ENCODE measurements at places on chromosomes 11 and 22. TPM values are rescaled to one million over a fixed set of nuclear protein-coding genes. Genes with fewer than 3 reads are reported as not detected.
A peak's percentile ranks its signal among the peaks of the same experiment; 100 is the strongest.

The SBF1 gene
- 85.2 TPM for total RNA-seq

The NXPE1 gene
- not detected for total RNA-seq

The ESRRA gene
- 61.0 TPM for total RNA-seq

DNA sequence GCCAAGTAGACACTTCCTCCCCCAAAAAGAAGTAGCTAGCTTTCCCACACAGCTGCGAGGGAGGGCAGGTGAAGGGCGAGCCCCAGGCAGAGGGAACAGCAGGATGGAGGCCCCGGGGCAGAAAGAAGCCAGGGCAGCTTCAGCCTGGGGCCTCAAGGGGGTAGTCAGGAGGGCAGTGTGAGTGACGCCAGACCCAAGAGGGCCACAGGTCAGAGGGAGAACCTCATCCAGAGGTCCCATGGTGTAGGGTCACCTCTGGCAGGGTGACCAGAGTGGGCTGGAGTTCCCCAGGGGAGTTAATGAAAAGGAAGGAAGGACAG, 9.2 kb downstream of the PRR5 start:
- no peaks in the 10 kb centered on the region for H3K27me3 ChIP-seq
- no peaks in the 10 kb centered on the region for H3K4me1 ChIP-seq
- H3K36me3 ChIP-seq: no peaks in the 10 kb centered on the region
- no peak overlapping the region for H3K4me3 ChIP-seq

DNA sequence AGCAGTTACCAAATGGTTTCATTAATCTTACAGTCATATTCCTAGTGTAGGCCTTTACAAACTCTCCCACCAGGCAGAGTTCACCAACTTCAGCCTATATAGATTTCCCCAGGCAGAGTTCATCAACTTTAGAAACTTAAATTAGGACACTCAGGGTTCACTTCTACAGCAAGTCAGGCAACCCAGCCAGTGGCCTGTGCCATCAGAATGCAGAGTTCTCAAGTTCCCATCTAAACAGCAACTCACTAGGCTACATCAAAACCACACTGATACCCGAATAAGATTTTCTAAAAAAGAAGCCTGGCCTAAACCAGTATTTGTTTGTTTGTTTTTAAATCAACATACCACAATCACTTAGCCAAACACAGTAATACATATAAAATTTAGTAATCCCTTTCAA, 33.7 kb downstream of the PICALM start:
- H3K36me3 ChIP-seq: peaks cover 15% of the 10 kb centered on the region
- no peak overlapping the region for H3K27ac ChIP-seq
- no peaks in the 10 kb centered on the region for H3K4me1 ChIP-seq
- no peak for DNase-seq
- H3K4me3 ChIP-seq: no peak overlapping the region

DNA sequence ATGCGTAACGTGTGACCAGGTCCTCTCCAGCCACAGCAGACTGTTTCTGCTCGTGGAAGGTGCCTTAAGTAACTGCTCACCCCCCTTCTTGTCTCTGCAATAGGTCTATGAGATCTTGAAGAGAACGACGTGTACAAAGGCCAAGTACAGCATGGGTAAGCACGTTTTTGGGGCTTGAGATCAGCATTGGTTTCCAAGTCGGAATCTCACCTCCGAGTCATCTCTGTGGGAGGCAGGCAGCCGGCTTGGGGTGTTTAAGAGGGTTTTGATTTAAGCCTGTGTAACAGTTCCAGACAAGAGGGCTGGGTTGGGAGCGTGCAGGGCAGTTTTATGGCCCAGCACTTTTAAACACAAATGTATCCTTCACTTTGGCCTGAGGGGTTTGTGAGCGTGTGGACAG, 30.1 kb downstream of the ANO1 start:
- H3K36me3 ChIP-seq: peaks cover 84% of the 10 kb centered on the region
- no peaks in the 10 kb centered on the region for H3K27me3 ChIP-seq
- DNase-seq: no peak

- H3K36me3 ChIP-seq: no peaks in the 10 kb centered on the region
- DNase-seq: no peak
- H3K27ac ChIP-seq: no peak overlapping the region
- no peaks in the 10 kb centered on the region for H3K27me3 ChIP-seq
- no peaks in the 10 kb centered on the region for H3K4me1 ChIP-seq
These were observed 64.0 kb upstream of the FIBIN start for GRCh38 chr11:26929806-26930517.

GRCh38 chr22:29727131-29727523, 7.3 kb downstream of the CABP7 start:
- no peaks in the 10 kb centered on the region for H3K4me1 ChIP-seq
- no peaks in the 10 kb centered on the region for H3K27me3 ChIP-seq
- H3K36me3 ChIP-seq: no peaks in the 10 kb centered on the region
- no peak overlapping the region for H3K27ac ChIP-seq
- no peak overlapping the region for H3K4me3 ChIP-seq

DNA sequence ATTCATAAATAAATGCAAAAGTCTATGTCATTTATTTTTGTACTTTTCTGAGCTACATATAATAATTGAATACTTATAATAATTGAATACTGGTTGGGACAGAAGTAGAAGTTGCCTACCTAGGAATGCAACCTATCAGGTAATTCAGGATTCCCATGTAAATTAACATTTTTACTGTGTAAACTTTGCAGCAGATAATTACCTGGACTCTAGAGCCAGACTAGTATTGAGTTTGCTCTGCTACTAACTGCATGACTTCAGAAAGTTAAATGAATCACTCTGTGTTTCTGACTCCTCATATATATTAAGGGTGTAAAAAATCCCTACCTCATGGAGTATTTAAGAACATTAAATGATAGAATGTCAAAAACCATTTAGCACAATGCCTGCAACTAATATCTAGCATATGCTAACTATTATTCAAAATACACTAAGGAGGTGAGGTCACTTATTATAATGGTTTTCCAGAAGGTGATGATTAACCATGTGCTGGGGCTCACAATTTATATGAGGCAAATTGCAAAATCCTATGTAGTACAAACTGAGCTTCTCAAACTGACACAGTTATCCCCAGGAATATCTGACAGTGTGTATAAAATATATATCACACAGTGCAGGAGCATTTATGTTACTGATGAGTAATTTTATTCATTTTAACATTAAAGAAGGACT, 138.1 kb upstream of the ANO3 start:
- DNase-seq: peak; percentile 53
- H3K4me3 ChIP-seq: no peak overlapping the region
- no peak overlapping the region for H3K27ac ChIP-seq
- H3K4me1 ChIP-seq: 0 out of 2 replicates have a peak, but pooled peaks cover 5% of the 10 kb centered on the region
- no peaks in the 10 kb centered on the region for H3K27me3 ChIP-seq
- no peaks in the 10 kb centered on the region for H3K36me3 ChIP-seq

- no peaks in the 10 kb centered on the region for H3K4me1 ChIP-seq
- no peaks in the 10 kb centered on the region for H3K36me3 ChIP-seq
- H3K4me3 ChIP-seq: no peak overlapping the region
- H3K27ac ChIP-seq: no peak overlapping the region
- no peak for DNase-seq
These were observed 146.6 kb downstream of the BBOX1 start for GRCh38 chr11:27187075-27187847.

GRCh38 chr11:1479006-1479677, 7.4 kb downstream of the MOB2 start:
- no peaks in the 10 kb centered on the region for H3K27me3 ChIP-seq
- no peak overlapping the region for H3K27ac ChIP-seq
- no peak for DNase-seq
- H3K4me1 ChIP-seq: no peaks in the 10 kb centered on the region
- H3K36me3 ChIP-seq: no peaks in the 10 kb centered on the region

DNA sequence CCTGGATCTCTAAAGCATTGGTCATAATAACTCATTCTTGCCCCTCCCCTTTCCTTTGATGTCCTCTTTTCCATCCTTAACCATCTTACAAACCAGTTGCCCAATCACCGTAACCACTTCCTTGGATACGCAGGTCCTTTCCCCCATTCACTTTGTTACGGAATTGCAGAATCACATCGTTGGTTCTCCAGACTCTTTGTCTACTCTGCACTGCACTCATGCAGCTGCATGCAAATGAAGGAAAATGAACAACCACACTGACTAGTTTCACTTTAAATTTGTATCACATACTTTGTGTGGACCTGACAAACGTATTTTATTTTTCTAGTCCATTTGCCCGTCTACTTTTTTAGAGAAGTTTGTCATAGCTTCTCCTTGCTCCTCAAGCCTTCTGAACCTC, 69.9 kb downstream of the SLC5A12 start:
- no peak overlapping the region for H3K27ac ChIP-seq
- no peaks in the 10 kb centered on the region for H3K36me3 ChIP-seq
- H3K27me3 ChIP-seq: no peaks in the 10 kb centered on the region
- H3K4me1 ChIP-seq: no peaks in the 10 kb centered on the region
- no peak overlapping the region for H3K4me3 ChIP-seq

GRCh38 chr11:128251140-128251539, 336.2 kb downstream of the ETS1 start:
- no peak overlapping the region for H3K27ac ChIP-seq
- no peaks in the 10 kb centered on the region for H3K36me3 ChIP-seq
- DNase-seq: no peak
- H3K4me3 ChIP-seq: no peak overlapping the region
- H3K27me3 ChIP-seq: no peaks in the 10 kb centered on the region

DNA sequence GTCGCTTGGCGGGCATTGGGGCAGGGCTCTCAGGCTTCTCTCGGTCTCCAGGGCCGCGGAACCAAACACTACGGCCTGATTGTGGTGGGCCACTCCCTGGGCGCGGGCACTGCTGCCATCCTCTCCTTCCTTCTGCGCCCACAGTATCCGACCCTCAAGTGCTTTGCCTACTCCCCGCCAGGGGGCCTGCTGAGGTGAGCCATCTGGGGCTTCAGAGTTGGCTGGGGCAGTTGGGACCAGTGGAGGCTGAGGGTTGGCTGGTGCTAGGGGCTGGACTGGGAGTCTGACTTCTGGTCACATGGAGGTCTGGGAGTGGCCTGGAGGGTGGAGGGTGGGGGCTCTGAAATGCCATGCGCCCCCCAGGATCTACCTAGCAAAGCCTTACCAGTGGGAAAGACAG, 15.3 kb upstream of the MYRF start:
- no peaks in the 10 kb centered on the region for H3K36me3 ChIP-seq
- DNase-seq: no peak
- no peaks in the 10 kb centered on the region for H3K27me3 ChIP-seq
- H3K4me3 ChIP-seq: no peak overlapping the region
- no peak overlapping the region for H3K27ac ChIP-seq

GRCh38 chr22:33781411-33781810, 138.9 kb downstream of the LARGE1 start:
- DNase-seq: no peak
- no peak overlapping the region for H3K4me3 ChIP-seq
- no peak overlapping the region for H3K27ac ChIP-seq
- no peaks in the 10 kb centered on the region for H3K36me3 ChIP-seq
